Heart right ventricle (tissue), 16 donors: ENCODE measurements at places on chromosomes 3 and 15. TPM values are rescaled to one million over a fixed set of nuclear protein-coding genes. Genes with fewer than 3 reads are reported as not detected.

IDH2 gene
- total RNA-seq, result 979 TPM

CLRN1 gene
- total RNA-seq, result not detected

CCR9 gene
- not detected for total RNA-seq

GCNT3 gene
- not detected for total RNA-seq

PRR23E gene
- total RNA-seq, result not detected

U2SURP gene
- 48.8 TPM for total RNA-seq

GPR27 gene
- total RNA-seq, result 3.5 TPM

KCNH8 gene
- 0.11 TPM for total RNA-seq

TEX264 gene
- 37.8 TPM for total RNA-seq

PLSCR2 gene
- total RNA-seq, result not detected

ITPKA gene
- 0.71 TPM for total RNA-seq

ALCAM gene
- total RNA-seq, result 23.9 TPM

MUC13 gene
- total RNA-seq, result not detected

ABHD5 gene
- 30.5 TPM for total RNA-seq

CLCN2 gene
- total RNA-seq, result 1.3 TPM

REC114 gene
- not detected for total RNA-seq

LSAMP gene
- total RNA-seq, result 8.7 TPM

TOPBP1 gene
- 11.5 TPM for total RNA-seq

HESX1 gene
- total RNA-seq, result not detected

C3orf22 gene
- not detected for total RNA-seq

SCAANT1 gene
- total RNA-seq, result not detected
